ENCODE measurements at places on chromosomes 7 and 10.

DNA sequence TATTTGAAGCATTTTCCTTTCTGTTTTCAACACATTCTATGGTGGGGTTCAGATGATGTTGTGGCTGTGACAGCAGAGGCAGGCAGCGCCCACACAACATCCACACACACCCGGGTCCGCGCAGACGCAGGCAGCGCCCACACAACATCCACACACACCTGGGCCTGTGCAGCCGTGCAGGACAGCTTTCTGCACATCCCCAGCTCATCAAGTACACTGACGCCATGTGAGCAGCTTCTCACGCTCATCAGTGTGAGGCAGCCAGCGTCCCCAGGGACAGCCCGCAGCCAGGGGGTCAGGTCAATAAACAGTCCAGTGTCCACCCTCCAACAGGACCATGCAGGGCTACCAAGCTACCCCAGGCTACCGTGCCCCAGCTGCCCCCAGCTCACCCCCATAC is 272.8 kb upstream of the TCERG1L start:
- DNase-seq = no peak

- no peak for DNase-seq
Measured at GRCh38 chr10:48496831-48497779, 107.8 kb downstream of the ARHGAP22 start.

DNA sequence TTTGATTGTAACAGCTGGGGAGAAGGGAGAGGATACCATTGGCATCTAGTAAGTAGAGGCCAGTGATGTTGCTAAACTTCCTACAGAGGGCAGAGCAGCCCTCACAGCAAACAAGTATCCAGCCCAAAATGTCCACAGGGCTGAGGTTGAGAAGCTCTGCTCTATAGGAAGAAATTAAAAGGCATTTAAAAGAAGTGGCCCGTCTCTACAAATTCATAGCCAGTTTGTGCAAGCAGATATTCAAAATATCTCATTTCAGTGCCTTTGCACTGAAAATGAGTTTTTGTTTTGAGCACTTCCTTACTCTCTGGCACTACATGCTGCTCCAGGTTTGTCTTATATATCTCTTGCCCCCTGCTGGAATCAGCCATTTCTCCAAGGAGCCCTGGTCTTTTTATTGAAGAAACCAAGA is 330.0 kb downstream of the BBS9 start:
- DNase-seq = no peak

- DNase-seq = no peak
Measured at GRCh38 chr7:43749383-43749940, 9.0 kb upstream of the BLVRA start.

GRCh38 chr10:132592790-132593383 is 55.3 kb downstream of the INPP5A start:
- no peak for DNase-seq

DNA sequence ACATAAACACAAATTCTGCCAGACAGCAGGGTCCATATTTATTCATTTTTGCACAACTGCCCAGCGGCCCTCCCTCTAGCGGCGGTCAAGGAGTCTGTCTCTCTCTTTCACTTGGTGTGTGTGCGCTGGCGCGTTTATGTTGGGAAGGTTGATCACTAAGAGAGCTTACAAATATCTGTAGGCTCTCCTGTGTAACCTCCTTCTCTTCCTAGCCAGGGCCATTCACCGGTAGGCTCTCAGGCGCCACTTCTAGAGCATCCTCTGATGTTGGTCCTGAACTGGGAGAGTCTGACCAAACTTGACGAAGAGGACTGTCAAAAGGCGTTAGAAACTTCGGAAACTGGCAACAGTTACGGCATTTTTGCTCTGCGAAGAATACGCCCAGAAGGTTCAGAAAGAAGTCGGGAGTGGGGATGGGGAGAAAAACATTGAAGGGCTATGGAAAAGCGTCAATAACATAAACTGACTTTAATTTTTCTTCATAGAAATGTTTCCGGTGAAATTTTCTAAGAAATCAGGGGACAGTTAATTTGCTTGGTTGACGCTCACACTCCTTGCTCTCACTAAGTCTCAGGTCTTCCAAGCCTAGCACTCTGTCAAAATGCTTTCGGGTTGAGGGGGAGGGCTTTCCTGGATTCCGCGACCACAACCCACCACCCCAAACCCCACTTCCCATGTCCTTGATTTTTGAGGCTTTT is 731.1 kb downstream of the ZWINT start:
- DNase-seq = no peak

DNA sequence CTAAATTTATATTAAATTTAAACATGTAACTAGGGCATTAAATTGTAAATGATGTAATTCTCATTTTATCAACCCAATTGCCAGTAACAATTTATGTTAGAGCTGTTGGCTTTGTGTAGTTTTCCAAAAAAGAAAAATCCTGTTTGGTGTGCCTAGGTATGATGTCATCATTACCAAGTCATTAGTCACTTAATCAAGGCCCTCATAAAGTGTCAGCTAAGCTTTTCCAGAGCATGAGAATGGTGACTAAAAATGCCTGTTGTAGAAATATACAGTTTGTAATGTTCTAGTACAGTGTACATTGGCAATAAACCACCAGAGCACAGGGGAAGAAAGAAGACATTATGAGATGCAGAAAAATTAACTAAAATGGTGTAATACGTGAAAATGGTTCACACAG is 593.8 kb upstream of the ANKRD30A start:
- DNase-seq = no peak

DNA sequence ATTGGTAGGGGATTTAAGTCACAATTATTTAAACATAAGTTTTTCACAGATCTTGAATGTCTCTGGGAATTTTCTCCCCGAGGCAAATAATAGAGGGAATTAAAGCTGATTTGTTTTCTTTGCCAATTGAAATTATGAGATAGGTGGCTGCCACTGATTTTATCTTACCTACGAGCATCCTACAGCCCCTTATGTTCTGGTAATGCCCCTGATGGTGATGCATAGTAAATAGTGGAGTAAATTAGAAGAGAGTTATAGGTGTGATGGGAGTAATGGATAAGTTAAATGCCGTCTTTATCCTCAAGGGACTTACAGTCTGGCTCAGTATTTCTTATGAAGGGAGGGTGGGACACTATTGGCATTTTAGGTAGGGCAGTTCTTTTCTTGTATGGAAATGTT is 58.1 kb downstream of the HDAC9 start:
- no peak for DNase-seq

DNA sequence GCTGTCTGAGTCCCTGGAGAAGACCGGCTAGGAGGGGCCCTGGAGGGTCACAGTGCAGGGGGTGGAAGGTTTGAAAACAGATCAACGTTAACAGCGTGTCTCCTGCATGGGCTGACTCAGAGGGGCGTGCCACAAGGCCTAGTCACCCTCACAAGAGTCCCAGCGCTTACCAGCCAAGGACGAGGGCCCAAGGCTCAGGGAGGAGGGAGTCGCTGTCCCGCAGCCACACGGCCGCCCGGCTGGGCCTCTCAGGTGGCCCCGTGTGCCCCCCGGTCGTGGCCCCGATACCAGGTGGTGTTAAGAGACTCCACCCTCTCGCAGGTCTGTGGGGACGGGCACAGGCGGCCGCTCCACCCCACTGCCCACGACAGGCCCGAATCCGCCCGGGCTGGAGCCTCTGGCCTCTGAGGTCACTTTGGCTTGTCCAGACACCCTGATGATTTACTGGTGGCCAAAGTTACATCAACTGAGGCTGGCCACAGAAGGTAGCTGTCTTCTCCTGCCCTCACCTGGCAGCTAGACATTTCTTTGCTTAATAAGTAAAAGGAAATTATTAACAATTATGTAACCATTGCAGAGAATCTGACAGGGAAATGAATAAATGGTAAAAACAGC is 34.0 kb downstream of the FAM20C start:
- no peak for DNase-seq

DNA sequence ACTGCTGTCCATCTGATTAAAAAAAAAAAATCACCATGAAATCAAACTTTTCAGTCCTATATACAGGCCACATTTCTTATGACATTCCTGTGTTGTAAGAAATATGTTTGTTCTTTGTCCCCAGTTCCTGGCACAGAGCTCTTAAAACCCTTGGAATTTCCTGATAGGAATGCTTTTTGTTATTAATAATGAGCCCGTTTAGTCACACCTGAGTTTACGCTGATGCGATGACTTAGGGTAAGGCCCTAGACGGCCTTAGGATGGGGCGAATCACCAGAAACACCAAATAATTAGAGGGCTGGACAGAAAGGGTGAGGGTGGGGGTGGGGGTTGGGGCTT is 17.5 kb downstream of the TSPAN15 start:
- DNase-seq = no peak

- no peak for DNase-seq
Measured at GRCh38 chr10:97069576-97070362, 116.0 kb downstream of the SLIT1 start.

DNA sequence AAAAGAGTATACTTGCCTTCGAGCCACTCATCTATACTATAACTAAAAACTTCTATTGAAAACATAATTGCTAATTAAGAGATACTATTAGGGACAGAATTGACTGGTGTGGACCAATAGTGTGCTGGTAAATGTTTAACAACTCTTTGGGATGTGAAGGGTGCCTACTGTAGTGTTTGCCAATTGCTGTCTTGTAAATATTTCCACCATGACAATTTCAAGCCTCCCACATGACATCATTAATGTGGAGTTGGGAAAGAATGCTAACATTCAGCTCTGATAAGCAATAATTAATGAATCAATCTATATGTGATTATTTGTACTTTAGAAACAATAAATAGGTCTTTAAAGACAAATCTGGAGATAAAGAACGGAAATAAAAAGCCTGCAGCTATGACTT is 136.8 kb downstream of the DGKB start:
- no peak for DNase-seq

GRCh38 chr7:29207162-29207801 is 12.7 kb downstream of the CHN2 start:
- no peak for DNase-seq

DNA sequence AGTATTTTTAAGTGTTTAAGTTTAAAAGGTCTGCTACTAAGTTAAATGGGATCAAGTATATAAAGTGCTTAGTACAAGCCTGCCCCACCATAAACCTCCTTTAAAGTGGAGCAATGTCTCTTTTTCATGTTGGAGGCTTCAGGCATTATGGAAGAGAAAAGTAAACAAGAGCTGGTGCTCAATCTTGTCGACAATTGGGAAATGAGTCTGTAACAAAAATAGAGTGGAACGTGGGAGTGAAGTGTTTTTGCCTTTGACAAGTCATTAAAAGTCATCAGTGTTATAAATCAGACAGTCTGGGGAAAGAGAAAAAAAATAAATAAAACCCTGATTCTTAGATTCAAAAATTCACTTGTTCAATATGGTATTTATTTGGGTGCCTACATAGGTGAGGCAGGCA is 44.7 kb downstream of the DNAJC12 start:
- DNase-seq = no peak

DNA sequence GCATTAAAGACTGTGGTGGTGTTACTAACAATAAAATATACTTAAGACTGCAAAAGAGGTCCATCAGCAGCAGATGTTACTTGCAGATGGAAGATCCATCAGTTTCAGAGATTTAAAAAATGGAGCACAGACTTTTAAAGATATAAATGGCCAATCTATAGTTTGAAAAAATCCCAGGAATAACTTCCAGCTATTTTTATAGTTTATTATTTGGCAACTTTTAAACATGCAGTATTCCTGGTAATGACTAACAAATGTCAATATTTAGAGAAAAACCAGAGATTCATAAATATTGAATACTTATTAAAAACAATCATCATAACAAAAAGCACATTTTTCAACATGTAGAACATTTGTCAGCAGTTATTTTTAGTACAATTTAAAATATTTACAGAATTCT is 30.7 kb downstream of the RTKN2 start:
- DNase-seq = no peak

DNA sequence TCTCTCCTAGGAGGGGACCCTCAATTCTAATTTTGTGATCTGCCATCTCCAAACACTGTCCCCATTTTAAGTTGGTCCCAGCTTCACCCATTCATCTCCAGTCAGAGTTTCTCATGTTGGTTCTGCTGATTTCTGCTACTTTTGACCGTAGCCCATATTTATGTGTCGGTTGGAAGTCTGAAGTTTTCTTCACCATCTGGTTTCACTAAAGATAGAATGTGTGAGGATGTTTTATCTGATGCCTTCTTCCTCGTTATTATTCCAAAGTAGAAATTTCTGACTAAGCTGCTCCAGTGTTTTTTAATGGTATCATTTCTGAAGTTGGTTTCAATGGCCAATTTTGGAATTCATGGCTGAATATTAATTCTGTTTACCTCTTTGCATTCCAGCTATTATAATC is 21.3 kb upstream of the IFIT2 start:
- DNase-seq = no peak

DNA sequence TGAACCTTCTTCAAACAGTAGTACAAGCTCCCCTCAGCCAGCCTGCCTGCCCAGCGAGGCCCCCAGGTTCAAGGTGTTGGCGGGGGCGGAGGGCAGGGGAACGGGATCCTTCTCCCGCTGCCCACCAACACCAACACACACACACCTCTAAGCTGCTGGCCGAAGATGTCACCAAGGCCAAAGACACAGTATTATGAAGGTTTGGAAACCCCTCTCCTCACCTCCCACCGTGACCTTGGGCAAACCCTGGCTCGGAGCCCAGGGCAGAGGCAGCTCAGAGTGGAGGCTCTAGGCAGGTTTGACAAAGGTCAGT is 49.4 kb upstream of the GTF2IRD1 start:
- no peak for DNase-seq

GRCh38 chr7:151062399-151063211 is 3.2 kb downstream of the SLC4A2 start:
- DNase-seq = no peak

DNA sequence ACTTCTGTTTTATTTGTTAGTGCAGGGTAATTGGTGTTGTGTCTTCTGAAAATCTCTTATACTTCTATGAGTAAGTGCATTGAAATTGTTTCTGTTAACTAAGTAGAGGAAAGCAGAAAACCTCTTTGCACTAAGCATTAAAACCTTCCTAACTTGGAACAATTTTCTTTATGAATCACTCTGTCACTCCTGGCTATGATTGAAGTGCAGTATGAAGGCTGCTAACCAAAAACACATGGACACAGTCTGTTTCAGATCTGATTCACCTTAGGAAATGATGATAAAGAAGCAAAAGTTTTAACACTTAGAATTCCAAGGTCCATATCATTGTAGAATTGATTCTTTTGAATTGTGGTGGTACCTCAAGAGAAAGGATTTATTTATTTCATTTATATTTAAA is 41.9 kb downstream of the MET start:
- no peak for DNase-seq

DNA sequence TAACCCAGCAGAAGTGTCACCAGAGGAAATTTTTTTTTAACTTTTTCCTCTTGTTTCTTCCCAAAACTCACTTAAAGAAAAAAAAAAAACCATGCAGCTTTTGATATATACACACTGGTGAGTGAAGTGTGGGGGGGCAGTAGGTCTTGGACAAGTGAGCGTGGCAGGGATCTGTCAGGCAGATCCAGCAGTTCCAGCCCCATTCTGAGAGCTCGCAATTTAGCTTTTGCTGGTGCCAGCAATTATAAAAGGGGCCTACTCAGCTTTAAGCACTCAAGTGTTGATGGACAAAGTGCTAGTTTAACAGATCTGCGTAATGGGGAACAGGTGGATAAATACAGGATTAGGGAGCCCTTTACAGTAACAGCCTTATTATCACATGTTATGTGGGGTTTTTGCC is 619.2 kb upstream of the GALNT17 start:
- DNase-seq = no peak

- DNase-seq = no peak
Measured at GRCh38 chr7:33917661-33918060, 12.3 kb downstream of the BMPER start.
